NCI-H524 (cell line): ENCODE measurements at places on chromosomes 3 and 15.

DNA sequence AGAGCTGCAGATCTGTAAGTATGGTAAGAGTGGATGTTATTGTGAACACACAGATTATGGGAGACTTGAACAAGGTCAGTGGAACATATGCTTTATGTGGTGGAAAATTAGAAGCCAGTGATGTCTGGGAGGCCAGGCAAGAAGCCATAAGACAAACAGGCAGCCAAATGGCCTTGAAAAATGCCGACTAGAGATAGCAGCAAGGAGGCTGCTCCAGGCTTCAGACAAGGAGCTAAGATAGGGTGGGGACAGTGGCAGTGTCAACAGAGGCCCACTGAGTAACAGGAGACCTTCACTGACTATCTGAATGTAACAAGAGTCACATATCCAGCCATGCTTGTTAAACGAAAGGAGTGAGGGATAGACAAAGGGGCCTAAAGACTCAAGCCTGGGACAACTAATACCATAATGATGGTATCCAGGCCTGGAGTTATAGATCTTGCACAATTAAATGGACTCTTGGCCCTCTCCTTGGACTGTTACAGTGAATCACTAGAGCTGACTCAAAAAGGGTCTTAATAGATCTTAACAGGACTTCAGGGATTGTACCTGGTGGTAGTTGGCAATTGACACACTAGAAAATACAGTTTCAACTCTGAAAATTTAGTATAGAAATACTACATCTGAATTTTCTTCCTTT is 50.6 kb downstream of the CFAP20DC start:
- DNase-seq, result no peak

- peak; percentile 92 for DNase-seq
Observed at GRCh38 chr15:64452988-64453688, 7.2 kb upstream of the ZNF609 start.

DNA sequence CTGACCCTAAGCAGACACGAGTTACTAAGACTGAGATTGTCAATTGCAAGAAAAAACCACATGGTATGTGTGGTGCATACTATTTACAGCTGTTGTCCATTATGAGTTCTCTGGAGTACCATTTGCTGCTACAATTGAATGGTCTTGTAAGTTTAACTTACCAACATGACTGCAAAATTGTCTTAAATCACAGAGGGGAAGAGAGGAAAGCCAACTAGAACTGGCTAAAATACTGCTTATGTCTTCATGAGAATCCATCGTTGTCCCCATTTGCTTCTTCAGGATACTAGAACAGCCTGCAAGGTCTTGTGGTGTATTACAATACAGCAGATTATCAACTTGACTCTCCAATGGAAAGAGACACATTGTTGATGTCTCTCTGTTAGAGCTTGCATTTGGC is 313.2 kb downstream of the AGBL1 start:
- DNase-seq, result no peak

GRCh38 chr3:134466331-134466730 is 19.5 kb downstream of the ANAPC13 start:
- no peak for DNase-seq

GRCh38 chr3:50364573-50365079 is 5.3 kb upstream of the TMEM115 start:
- no peak for DNase-seq

- DNase-seq, result no peak
Observed at GRCh38 chr3:195247086-195247862, 23.7 kb downstream of the XXYLT1 start.

GRCh38 chr3:34419801-34420200 is 621.4 kb downstream of the PDCD6IP start:
- DNase-seq, result no peak

DNA sequence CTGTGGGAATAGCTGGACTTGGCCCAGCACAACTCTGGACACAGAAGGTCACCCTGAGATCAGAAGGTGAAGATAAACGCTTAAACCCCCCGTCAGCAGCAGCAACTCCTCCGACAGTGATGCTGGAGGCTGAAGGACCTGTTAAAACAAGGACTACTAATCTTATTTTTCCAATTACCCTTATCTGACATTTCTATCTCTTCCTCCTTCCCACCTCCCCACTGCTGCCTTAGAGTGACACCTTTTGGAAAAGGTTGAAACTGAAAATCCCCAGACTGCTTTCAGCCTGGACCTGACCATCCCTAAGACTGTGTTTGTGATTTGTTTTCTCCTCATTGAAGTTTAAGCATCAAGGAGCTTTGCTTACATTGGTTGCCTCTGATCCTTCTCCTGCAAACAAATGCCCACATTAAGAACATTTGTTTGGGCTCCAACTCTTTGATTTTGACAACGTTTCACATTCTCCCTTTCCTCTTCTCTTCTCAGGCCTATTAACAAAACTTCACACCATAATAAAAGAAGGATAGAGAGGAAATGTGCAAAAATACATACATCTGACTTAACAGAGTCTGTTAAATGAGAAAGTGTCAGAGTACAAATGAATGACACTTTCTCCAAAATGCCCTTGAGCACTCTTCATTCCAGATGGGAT is 410.6 kb upstream of the WNT5A start:
- DNase-seq, result no peak

DNA sequence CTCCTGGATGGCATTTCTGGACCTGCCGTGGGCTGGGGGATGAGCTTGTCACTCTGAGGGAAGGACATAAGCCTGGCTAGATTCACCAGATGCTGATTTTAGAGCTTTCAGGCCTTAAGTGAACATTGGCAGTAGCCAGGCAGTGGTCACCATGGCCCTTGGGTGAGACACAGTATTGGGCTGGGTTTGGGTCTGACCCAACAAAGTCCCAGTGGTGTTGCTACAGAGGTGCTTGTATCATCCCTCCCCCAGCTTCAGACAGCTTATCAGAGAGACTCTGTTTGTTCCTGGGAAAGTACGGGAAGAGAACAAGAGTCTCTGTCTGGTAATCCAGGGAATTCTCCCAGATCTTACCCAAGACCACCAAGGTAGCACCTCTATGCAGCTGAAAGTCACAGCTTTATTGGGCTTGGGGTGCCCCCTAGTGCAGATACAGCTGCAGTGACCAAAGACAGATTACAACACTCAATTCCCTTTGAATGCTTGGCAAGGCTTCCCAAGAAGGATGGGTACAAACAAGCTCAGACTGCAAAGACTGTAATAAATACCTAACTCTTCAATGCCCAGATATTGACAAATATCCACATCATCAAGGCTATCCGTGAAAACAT is 9.8 kb upstream of the RUVBL1 start:
- DNase-seq, result peak; percentile 66

- DNase-seq, result peak; percentile 74
Observed at GRCh38 chr3:113736548-113737089, 9.4 kb downstream of the NAA50 start.

- DNase-seq, result no peak
Observed at GRCh38 chr15:25712192-25712960, 150.8 kb downstream of the ATP10A start.

DNA sequence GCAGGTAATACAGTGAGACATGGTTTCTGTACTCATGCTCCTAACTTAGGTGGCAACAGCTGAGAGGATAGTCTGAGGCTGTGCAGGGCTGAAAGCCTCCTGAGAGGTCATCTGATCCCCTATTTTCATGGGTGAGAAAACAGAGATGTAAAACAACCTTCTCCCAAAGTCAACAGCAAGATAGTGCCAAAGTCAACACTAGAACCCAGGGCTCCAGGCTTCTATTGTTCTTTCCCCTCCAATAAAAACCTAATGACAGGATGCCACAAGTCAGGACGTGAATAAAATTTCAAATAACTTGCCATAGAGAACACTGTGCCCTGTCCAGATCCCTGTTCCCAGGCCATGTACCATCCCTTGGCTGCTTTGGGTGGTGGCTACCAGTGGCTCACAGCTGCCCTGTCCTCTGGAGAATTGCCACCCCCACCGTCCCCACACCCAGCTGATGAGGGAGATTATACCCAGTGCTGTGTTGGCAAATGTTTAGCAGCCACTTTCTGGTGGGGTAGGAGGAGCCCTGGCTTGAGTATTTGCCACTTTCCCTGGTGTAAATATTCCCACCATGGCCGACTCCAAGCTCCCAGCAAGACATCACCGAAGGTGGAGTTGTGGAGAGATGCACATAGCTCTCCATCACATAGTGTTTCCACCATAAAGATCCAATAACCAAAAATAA is 54.8 kb downstream of the SRGAP3 start:
- DNase-seq, result no peak

DNA sequence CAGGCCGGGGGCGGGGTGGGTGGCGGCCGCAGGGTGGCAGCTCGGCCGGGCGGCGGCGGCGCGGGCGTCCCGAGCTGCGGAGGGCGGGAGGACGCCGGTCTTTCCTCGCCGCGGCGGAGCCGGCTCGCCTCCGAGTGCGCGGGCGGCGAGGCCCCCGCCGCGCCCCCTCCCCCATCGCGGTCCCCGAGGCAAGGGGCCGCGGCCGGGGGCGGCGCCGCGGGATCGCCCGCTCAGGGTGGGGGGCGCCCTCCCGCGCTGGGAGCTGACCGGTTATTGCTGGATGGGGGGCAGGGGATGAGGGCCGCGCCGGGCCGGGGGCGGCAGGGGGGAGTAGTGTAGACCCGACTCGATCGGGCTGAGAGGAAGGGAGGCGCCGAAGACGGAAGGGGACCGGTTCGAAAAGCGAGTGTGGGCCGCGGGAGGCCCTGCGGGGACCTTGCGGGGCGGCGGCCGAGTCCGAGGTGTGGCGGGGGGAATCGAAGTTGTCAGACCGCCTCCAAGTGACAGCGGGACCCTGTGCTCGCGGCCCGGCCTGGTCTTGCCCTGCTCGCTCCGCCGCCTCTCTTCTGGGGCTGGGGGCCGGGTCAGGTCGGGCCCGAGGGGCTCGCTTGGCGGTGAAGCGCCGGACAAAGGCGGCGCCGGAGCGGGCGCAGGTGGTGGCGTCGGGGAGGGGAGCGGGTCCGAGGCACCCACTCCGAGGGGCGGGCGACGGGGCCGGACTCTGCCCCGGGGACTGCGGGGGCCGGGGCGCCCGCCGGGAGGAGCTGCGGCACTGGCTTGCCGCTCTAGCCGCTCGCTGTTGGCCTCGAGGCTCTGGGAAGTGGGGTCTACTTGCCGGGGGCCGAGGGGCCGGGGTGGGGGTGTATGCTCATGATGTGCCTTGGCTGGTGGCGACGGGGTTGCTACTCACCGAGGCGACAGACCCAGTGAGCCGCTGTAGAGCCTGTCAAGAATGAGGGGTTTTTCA is 1.1 kb downstream of the BAHD1 start:
- DNase-seq, result no peak

GRCh38 chr15:36951731-36952247 is 148.6 kb downstream of the MEIS2 start:
- no peak for DNase-seq

GRCh38 chr15:100017140-100017539 is 283.9 kb upstream of the LYSMD4 start:
- no peak for DNase-seq

GRCh38 chr15:45448066-45448915 is 69.9 kb upstream of the GATM start:
- no peak for DNase-seq

- DNase-seq, result peak; percentile 79
Observed at GRCh38 chr15:33737687-33738601, 230.4 kb upstream of the CHRM5 start.

GRCh38 chr3:12046406-12046805 is 42.2 kb downstream of the SYN2 start:
- peak; percentile 55 for DNase-seq

GRCh38 chr15:28117432-28117990 is 18.4 kb upstream of the OCA2 start:
- no peak for DNase-seq

GRCh38 chr3:120652896-120653545 is 29.0 kb downstream of the HGD start:
- peak; percentile 64 for DNase-seq

DNA sequence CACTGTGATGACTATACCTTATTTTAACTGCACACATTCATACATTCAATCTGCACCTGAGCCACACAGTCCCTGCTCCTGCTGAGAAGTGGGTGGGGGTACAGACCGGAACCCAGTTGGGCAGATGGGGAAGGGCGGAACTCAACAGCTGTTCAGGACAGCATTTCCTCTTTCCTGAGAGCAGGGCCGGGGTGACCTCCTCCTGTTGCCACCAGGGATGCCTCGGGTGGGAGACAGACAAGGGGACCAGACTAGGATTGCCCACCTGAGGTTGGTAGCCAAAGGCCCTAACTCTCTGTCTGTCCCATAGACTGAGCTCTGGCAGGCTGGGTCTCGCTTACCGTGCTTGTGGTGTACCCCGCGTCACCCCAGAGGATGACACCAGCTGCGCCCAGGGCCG is 3.9 kb downstream of the HYAL2 start:
- no peak for DNase-seq

DNA sequence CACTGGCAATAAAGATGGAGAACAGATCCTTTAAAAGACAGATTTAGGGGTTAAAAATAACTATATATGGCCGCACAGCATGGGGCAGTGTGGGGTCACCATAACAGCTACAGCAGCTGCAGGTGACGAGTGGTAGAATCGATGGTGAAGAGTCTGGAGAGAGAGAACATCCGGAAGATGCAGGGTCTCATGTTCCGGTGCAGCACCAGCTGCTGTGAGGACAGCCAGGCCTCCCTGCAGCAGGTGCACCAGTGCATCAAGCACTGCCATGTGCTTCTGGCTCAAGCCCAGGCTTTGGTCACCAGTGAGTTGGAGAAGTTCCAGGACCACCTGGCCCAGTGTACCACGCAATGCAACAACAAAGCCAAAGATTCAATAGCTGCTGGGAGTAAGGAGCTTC is 93.7 kb upstream of the IMPG2 start:
- no peak for DNase-seq

DNA sequence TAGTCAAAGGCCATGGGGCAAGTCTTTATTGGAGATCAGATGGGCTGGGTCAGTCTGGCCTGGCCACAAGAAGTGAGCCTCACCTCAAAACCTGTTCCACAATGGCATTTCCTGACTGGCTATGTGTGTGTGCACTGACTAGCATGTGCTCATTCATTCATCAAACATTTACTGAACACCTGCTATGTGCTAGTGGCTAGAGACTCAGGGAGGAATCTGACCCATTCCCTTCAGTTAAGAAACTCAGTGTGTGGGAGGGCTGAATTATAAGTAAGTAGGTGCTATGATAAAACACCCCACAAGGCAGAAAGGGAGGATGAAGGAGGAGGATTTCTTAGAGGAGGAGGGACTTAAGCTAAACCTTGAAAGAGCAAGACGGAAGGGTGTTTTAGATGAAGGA is 5.4 kb upstream of the CGNL1 start:
- no peak for DNase-seq

- no peak for DNase-seq
Observed at GRCh38 chr3:81958972-81959640, 197.7 kb upstream of the GBE1 start.

- DNase-seq, result no peak
Observed at GRCh38 chr3:126903521-126903920, 79.4 kb upstream of the PLXNA1 start.

GRCh38 chr3:48402281-48402732 is 27.6 kb downstream of the PLXNB1 start:
- no peak for DNase-seq

- no peak for DNase-seq
Observed at GRCh38 chr3:127732879-127733350, 60.2 kb downstream of the ABTB1 start.

GRCh38 chr3:15291589-15292541 is 40.5 kb downstream of the SH3BP5 start:
- DNase-seq, result no peak

DNA sequence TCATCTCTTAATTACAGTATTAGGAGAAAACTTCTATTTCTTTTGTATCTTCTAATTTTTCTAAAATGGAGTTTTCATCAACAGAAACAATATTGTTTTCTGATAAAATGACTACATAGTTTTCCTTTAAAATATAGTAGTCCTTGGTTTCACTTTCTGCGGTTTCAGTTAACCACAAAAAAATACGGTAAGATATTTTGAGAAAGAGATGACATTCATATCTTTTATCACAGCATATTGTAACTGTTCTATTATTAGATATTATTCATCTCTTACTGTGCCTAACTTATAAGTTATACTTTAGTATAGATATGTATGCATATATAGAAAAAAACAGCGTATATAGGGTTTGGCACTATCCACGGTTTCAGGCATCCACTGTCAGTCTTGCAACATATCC is 2.3 kb downstream of the B4GALT4 start:
- DNase-seq, result no peak
